ENCODE measurements at places on chromosomes 6 and 20. TPM values are rescaled to one million over a fixed set of nuclear protein-coding genes. Genes with fewer than 3 reads are reported as not detected.

The PRR18 gene
- polyA plus RNA-seq: not detected

The ENPP4 gene
- polyA plus RNA-seq: 10.1 TPM

The SERINC1 gene
- 215 TPM for polyA plus RNA-seq

The KHDRBS2 gene
- polyA plus RNA-seq: not detected

The PCK1 gene
- polyA plus RNA-seq: 49.2 TPM

The CST5 gene
- not detected for polyA plus RNA-seq

The RSPO3 gene
- not detected for polyA plus RNA-seq

The POM121L2 gene
- polyA plus RNA-seq: not detected

The CCN6 gene
- polyA plus RNA-seq: not detected

The KIF6 gene
- not detected for polyA plus RNA-seq

The KHDC3L gene
- polyA plus RNA-seq: not detected

The PRSS16 gene
- not detected for polyA plus RNA-seq

The KIAA0408 gene
- 0.63 TPM for polyA plus RNA-seq

The ZCCHC3 gene
- 7.7 TPM for polyA plus RNA-seq

The HACE1 gene
- 8.8 TPM for polyA plus RNA-seq

The RAB44 gene
- polyA plus RNA-seq: not detected

The CYP24A1 gene
- not detected for polyA plus RNA-seq

The HLA-DOA gene
- 0.28 TPM for polyA plus RNA-seq

The TNFAIP3 gene
- polyA plus RNA-seq: 5.6 TPM

The PTCRA gene
- not detected for polyA plus RNA-seq

The TRIM10 gene
- polyA plus RNA-seq: not detected

Data from aorta (tissue), 5 donors.